ENCODE measurements at places on chromosomes 16 and 17.

GRCh38 chr16:70706948-70707465 lies 21.2 kb upstream of the MTSS2 start:
- DNase-seq: no peak

GRCh38 chr16:88855176-88855575 lies 1.6 kb downstream of the GALNS start:
- no peak for DNase-seq

GRCh38 chr17:66711401-66711800 lies 123.5 kb upstream of the CACNG5 start:
- no peak for DNase-seq

- no peak for DNase-seq
These were observed 133.9 kb downstream of the PITPNC1 start for GRCh38 chr17:67511012-67511411.

DNA sequence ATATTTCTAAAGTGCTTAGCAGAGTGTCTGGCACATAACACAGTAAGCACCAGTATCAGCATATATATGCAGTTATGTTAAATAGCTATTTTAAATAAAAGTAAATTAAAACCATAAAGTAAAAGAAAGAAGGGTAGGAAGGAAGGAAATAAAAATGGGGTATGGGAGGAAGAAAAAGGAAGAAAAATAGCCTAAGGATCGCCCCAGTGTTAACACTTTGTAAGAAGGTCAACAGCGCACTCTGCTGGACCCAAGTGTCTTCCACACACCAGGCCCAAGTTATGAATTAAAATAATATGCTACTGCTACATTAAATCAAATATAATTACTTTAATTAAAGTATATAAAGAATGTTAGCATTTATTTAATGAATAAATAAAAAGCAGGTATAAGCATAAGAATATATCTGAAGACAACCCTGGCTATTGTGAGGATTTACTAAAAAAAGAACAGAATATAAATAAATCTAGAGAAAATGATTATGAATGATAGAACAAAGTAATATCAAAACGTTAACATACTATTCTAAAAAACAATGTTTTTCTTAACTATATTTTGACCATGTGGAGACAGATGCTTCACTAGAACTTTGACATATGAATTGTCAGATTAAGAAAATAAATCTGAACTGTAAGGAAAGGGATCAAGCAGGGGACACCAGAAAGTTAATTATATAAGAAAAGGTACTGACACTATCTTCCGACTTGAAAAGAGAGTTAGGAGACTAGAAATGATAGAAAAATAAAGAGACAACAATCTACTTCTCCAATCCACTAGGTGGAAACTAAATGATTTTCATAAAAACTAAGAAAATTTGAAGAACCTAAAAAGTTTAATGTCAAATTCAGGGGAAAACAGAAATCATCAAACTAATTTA lies 25.9 kb downstream of the BRIP1 start:
- DNase-seq: no peak

GRCh38 chr16:28990375-28991040 lies 5.7 kb downstream of the LAT start:
- DNase-seq: peak; percentile 70

DNA sequence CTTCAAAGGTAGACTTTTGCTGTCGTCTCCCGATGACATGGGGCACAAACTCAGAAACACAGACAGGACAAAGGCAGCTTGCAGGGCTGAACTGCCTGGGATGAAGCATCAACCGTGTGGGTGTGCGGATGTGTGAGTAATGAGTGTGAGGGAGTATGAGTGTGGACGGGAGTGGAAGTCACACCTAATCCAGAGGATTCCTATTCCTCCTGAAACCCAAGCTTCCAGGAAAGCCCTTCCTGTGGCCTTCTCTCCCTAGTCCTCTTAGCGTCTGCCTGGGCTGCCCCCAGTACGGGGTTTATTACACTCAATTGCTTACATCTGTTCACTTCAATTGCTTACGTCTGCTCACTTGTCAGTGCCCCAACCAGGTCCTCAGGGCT lies 2.3 kb upstream of the IL4R start:
- no peak for DNase-seq

GRCh38 chr16:53121043-53121620 lies 66.3 kb downstream of the CHD9 start:
- DNase-seq: no peak

GRCh38 chr17:55768936-55769624 lies 18.2 kb downstream of the PCTP start:
- DNase-seq: no peak

DNA sequence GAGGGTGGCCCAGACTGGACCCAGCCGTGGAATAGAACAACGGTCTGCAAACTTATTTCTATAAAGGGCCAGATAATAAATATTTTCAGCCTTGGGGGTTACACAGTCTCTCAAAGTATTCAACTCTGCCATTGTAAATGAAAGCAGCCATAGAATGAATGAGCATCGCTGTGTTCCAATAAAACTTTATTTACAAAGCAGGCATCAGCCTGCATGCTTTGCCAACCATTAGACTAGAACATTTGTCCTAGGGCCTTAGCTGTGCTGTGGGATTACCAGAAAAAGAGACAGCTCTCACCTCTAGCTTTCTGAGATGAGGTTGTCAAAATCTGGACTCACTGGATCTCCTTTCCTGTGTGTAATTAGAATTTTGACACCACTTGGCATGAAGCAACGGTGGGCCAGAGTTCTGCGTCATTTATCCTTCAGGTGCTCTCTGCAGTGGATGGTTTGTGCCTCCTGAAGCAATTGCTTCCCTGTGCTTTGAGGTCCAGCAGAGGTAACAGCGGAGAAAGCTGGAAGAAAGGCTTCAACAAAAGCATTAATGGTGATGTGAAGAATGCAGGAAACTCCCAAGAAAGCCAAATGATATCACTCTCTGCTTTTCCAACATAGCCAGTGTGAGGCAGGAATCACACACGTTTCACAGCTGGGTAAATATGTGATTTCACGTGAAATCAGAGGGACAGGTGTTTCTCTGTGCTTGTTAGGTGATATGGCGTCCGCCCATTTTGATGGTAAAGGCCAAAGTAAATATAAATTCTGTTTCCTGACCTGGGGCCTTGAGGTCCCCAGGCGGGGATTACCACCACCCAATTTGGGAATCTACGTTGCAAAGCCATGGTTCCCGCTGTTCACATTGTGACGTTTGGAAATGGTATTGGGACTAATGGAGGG lies 148.4 kb downstream of the PITPNC1 start:
- DNase-seq: no peak

GRCh38 chr17:40499551-40500189 lies 1.8 kb downstream of the TNS4 start:
- no peak for DNase-seq

DNA sequence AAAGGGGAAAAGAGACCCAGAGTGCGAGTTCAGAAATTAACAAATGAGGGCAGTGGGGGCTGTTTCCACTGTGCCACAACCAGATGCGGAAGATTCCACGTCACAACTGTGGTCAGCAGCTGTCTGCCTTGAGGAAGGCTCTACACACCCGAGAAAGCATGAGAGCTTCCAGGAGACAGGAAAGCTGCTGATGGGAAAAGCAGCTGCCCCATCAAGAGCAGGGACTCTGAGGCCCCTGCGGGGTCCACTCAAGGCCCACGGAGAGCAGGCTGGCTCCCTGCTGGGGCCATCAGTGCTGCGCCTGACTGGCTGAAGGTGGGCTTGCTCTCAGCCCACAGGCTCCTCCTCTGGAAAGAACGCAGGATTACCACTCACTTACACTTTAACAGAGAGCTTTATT lies 14.8 kb upstream of the TRAP1 start:
- DNase-seq: no peak

DNA sequence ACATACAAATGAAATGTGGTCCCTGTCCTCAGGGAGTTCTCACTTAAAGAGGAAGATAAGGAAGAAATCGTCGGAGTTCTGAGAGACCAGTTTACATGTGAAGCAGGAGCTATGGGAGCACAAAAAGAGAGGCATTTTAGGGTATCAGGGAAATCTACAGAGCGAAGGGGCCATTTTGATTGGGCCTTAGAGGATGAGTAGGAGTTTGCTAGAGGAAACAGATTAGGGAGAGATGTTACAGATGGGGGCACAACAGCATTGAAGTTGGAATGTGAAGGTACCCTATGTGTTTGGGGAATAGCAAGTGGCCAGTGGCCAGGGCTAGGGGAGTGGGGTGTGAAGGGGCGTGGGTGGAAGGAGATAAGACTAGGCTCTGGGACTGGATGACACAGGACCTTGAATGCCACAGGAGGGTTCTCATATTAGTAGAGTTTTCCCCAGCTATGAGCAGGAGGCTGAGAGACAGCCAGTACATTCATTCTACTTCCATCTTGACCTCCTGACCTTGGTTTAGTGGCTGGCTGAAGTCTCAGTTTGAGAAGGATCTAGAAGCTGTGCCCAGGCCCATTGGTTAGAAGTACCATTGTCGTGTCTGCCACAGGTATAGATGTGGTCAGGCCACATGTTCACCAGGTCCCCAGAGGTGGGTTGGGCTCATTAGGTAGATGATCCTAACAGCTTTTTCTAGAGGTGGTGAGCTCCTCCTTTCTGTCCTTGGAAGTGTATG lies 34.8 kb downstream of the CPNE2 start:
- no peak for DNase-seq

GRCh38 chr16:55003916-55004315 lies 73.3 kb downstream of the IRX5 start:
- DNase-seq: no peak

DNA sequence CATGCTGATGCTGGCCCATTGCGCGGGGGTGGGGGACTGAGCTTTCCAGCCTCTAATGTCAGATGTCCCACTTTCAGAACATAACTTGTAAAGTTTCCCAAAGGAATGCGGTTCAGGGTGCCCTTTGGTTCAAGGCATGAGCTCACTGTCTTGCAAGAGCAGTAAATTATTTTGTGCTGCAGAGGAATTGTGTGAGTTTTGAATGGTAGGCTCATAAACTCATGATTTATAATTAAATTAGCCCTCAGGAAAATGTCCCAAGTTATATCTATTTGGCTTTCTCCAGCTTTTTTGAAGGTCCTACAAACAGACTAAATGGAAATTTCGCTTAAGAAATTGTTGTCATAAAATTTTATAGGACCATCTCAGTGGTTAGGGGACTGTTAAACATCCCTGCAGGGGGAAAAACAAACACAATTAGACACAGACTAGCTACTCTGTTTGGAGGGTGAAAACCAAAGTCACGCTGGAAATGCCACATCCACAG lies 321.8 kb downstream of the HS3ST3B1 start:
- no peak for DNase-seq

- no peak for DNase-seq
These were observed 51.6 kb downstream of the N4BP1 start for GRCh38 chr16:48558371-48558841.

DNA sequence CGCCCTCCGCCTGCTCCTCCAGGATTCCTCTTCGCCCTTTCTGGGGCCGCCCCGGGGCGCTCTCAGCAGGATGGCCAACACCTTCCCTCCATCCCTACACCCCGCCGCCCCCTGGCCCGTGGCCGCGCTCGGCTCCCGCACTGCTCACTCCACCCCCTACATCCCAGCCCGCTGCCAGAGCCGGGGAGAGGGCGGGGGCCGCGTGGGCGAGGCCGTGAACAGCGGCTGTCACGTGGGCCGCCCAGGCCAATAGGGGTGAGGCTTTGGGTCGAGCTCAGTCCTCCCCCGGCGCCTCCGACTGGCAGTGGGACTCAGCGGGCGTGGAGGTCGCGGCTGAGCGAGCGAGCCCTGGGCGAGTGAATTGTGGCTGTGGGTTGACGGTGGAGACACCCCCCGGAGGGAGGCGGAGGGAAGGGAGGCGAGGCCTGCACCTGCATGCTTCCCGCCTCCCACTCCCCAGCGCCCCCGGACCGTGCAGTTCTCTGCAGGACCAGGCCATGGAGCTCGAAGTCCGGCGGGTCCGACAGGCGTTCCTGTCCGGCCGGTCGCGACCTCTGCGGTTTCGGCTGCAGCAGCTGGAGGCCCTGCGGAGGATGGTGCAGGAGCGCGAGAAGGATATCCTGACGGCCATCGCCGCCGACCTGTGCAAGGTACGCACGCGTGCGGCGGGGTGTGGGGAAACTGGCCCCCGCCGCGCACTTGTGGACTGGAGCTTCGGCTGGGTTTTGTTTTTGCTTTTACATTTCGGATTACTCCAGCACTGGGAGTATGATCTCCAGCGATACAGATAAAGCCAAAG lies at the start of gene ALDH3A2:
TSS of gene ALDH3A2 (plus strand) at position 277 of the 799 bp plus-strand sequence. CDS start at position 498, 221 bp downstream.
- peak; percentile 96 for DNase-seq

DNA sequence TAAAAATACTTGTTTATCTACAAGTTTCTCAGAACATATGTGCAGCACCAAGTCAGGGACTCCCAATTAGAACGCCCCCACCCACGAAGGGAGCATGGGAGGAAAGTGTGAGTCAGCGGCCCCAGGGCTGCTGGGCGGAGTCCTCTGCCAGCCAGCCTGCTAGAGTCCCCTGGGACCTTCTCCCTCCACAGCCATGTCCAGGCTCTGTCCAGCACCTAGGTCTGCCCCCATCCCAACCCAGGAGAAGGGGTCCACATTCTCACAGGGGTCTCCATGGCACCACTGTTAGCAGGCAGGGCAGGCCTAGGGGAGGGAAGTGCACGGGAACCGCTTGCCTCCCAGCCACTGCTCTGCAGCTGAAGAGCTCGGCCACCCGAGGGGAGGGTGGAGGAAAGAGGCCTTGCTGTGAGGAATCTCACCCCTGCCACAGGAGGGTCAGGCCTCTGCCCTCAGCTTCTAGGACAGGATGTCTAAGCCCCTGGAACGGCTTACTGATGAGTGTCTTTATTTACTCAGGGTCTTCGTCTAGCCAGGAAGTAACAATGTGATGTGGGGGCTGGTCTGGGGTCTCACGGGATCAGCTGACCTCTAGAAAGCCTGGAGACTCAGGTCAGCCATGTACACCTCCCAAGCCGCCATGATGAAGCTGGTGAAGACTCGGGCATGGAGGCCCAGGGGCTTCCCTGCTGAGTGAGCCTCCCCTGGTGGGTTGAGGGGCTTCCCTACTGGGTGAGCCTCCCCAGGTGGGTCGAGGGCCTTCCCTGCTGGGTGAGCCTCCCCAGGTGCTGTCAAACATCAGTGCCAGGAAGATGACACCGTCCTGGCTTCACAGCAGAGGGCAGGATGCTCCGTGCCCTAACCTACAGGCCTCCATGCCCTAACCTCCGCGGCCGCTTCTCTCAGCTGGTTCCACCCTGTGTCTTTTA lies 190.3 kb downstream of the RBFOX3 start:
- no peak for DNase-seq

DNA sequence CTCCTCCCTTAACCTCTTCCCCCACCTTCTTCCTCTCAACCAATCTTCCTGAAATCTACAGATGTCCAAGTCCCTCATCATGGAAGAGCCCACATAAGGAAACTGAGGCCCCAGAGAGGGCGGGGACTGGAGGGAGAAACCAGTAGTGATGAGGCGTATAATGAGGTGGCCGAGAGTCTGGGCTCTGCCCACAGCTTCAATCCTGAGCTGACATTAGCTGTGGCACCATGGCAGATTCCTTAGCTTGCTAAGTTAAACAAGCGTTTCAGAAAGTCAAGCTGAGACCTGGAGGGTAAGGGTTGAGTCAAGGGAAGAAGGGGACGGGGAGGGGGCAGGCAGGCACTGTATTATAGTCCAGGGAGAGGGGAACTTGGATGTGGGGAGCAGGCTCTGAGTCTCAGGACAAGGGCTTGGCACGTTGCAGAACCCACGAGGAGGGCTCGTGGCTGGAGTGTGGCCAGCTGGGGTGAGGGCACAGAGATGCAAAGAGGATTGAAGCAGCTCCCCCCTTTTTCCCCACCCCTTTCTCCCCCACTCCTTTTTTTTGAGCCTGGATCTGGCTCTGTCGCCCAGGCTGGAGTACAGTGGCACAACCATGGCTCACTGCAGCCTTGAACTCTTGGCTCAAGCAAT lies 13.3 kb downstream of the ARHGAP23 start:
- DNase-seq: no peak

GRCh38 chr16:84718-85406 lies 6.8 kb downstream of the MPG start:
- peak; percentile 81 for DNase-seq

GRCh38 chr17:41966463-41967140 lies at the start of gene CNP:
Gene CNP, plus strand, starts transcription at chr17:41966795. Its CDS starts 90 bp downstream, at chr17:41966885.
- peak; percentile 89 for DNase-seq

GRCh38 chr17:2056206-2057174 lies 1.6 kb downstream of the HIC1 start:
- DNase-seq: peak; percentile 46

Data from stimulated activated effector memory CD8-positive, alpha-beta T cell treated with anti-CD3 and anti-CD28 coated beads, Interleukin-12 subunit alpha, Interleukin-12 subunit beta, amount 100 ng/mL, for 72 hours (primary cell).